ENCODE measurements at places on chromosomes 5 and 9.

DNA sequence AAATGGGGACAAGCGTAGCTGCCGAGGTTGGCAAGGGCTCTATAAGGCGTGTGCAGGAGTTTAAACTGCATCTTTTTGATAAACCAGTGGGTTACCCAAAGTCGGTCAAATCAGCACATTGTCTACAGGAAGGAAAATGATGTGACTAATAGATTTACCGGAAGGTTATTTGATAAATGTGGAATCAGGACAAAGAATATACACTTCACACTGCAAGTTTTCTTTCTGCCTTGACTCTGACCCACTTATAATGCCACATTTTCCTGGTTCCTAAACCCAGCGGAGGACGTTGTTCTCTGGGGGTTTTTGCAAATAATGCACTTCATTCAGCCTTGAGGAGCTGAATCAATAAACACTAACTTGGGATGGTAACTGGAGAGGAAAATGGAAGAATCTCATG, 76.8 kb downstream of the TTLL11 start:
- no peak for DNase-seq

GRCh38 chr9:29701559-29701958, 2128.3 kb upstream of the C9orf72 start:
- DNase-seq = no peak

GRCh38 chr9:95836072-95836471, 39.4 kb upstream of the ERCC6L2 start:
- DNase-seq = no peak

DNA sequence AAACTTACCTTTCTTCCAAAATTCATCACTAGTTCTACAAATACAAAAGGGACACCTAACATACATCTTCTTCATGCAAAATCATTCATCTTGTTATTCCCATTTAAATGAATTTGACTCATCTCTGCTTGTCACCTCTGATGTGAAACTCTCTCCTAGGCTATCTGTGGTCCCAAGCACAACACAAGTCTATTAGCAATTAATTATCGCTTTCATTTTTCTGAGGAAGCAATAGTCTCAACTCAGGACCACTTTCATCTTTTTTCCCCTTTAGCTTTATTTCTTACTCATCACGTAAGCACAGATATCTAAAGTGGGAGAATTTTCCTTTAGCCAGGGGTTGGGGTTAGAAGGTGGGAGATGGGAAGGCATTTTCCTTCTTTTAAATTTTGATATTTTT, 131.9 kb downstream of the ST8SIA4 start:
- no peak for DNase-seq

GRCh38 chr9:122307925-122308324, 43.2 kb downstream of the MRRF start:
- DNase-seq = no peak

DNA sequence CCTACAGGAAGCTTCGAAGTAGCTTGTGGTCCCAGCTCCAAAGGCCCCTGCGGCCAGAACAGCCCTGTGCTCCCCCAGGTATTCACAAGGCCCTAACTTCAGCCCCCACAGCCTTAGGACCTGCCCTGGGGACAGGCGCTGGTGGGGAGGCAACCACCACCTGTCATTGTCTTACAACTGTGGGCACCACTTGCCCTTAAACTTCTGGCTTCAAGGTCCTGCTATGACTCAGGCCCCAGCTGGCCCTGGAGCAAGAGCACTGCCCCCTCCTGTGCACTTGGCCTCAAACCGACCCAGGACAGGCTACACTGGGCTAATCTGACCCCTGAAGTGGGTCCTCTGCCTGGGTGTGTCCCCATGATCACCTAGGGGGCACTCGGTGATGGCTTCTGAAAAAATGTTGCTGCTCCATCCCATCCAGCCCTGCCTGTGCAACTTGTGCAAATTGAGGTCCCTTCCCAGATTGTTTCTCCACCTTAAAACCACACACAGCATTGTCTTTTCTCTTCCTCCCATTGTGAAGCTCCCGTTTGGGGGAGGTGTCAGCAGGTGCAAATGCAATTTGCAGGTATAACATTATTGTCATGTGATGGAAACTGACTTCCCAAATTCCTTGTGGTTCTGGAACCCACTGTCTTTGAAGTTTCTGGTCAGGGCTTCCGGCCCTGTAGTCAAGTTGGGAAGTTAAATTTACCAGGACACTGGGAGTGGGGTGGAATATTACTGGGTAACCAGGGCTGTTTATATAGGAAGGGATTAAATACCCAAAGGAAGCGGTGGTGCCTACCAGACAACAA, 1.1 kb upstream of the PROB1 start:
- DNase-seq = no peak

DNA sequence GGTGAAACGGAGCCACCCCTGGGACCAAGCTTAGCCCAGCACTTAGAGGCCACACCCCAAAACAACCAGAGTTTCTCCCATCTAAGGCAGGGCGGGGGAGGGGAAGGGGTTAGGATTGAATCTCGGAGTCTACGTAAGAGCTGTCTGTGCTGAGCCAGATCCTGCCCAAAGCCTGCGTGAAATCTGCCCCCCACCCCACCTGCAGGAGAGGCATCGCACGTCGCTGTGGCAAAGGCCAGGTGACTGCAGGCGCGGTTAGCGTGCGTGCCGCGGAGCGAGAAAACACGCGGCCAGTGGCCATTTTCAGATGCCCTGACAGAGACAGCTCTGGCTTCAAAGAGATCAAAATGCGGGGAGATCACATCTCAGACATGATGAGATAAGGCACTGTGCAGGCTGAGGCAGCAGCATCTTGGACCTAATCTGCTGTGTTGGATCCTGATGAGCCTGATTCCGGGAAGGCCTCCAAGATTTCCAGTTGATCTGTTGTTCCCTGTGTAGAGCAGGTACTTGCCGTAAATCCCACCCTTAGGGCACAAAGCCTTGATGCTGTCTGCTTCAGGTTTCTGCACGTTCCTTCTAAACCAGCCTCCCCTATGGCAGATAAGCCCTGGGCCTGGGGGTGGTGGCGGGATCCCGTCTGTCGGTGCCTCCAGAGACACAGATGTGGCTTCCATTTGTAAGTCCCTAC, 2.5 kb upstream of the QSOX2 start:
- peak; percentile 51 for DNase-seq

DNA sequence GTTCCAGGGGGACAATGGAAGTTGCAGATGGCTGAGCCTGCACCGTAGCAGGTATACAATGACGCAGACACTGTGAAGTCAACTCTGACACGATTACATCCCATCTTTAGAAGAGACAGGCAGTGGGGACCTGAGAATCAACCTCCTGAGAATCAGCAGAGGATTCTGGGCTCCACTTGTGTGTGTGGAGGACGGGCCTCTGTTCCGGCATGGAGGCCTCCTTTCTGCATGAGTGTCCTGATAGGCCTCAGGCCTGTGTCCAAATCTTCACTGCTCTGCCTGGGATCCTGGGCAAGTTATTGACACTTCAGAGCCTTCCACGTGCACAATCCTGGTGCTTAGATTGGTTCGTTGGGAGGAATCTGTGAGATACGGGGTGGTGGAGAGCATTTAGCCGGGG, 151.2 kb upstream of the COL5A1 start:
- no peak for DNase-seq

DNA sequence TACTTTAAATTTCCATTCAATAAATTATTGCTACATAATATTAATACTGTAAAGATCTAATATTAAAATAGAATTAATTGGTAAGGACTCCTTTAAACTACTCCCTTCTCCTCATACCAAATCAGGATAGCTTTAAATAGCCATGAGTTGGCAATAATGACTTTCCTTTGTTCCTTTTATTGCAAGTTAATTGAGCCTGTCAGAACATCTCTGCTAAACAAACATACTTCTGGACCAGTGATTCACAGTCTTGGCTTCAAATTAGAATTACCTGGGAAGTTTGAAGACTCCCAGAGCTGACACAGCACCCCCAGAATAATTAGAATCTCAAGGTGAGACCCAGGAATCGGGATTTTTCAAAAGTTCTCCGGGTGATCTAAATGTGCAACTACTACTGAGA, 18.7 kb downstream of the C5orf58 start:
- DNase-seq = no peak

GRCh38 chr9:122213589-122214413, 15.0 kb downstream of the LHX6 start:
- peak; percentile 60 for DNase-seq

- DNase-seq = no peak
These were observed 242.5 kb downstream of the SEC61B start for GRCh38 chr9:99464568-99464967.

DNA sequence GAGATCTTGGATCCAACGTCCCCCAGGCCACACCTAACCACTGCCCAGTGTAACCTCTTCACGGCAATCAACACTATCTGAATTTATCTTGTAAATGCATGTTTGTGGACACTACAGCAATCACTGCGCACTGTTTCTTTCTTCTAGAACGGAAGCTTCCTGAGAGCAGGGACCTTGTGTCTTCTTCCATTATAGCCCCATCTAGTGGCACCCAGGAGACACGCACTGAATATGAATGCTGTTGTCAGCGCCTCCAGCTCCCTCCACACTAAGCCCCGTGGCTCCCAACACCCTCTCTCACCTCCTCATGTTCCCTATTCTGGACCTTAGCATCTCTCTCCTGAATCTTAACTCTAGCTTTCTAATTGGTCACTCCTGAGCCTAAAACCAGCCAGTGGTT, 72.7 kb downstream of the SMIM23 start:
- DNase-seq = no peak

- DNase-seq = peak; percentile 49
These were observed 55.0 kb upstream of the APC start for GRCh38 chr5:112682621-112683061.

DNA sequence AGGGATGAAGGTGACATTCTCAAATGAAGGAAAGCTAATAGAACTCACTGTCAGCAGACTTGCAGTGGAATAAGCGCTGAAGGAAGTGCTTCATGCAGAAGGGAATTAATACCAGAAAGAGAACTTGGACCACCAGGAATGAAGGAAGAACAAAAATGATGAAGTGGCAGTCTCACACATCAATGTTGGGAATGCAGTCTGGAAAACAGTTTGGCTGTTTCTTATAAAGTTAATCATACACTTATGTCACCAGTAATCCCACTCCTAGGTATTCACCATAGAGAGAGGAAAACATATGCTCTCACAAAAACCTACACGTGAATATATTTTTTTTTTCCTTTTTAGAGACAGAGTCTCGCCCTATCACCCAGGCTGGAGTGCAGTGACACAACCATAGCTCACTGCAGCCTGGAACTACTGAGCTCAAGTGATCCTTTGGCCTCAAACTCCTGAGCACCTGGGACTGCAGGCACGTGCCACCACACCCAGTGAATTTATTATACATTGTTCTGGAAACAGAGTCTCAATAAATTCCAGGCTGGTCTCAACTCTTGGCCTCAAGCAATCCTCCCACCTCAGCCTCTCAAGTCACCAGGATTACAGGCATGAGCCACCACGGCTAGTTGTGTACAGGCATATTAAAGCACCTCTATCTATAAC, 81.2 kb downstream of the ROR2 start:
- no peak for DNase-seq

- no peak for DNase-seq
These were observed 27.1 kb downstream of the UBE2QL1 start for GRCh38 chr5:6475626-6476312.

DNA sequence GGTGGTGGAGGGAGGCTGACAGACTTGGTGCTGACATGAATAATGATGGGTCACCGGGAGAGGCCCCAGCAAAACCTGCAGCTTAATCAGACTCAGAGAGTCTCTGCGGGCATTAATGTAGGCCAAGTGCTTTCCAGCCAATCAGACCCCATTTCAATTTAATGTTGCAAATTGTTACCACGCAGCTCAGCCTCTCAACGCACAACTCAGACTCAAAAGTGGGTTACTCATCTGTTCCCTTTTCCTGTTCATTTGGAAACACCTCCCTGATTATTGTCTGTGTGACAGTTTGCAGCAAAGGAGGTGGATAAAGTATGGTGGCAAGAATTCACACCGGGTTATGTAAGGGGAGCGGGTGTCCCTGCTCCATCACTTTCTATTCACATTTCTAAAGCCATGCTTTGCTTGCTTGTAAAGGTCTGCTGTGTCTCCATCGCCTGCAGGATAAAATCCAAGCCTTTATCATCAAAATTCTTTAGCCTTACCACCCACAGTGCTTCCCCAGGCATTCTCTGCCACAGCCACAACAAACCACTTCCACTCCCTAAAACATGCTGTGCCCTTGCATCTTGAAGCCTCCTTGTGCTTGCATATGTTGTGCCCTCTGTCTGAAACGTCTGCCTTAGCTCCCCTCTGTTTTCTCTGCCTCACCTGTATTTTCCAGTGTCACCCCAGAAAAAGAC, 156.5 kb downstream of the ASTN2 start:
- DNase-seq = no peak

DNA sequence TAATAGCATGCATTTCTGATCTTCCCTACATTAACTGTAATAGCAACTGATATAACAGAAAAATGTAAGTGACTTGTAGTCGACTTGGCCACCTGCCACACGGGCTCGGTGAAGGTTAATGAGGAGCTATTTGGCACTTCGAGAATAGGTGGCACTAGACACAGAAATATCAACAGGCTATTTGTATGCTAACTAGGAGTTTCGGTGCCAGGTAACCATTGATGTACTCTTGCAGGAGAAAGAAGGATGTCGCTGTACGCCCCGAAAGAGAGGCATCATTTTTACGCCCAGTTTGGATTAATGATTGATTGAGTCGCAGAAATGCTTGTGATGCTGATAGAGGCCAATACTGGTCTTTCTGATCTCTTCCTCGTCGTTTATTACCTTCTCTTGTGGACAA, 516 bp upstream of the DMRT2 start:
- DNase-seq = no peak

DNA sequence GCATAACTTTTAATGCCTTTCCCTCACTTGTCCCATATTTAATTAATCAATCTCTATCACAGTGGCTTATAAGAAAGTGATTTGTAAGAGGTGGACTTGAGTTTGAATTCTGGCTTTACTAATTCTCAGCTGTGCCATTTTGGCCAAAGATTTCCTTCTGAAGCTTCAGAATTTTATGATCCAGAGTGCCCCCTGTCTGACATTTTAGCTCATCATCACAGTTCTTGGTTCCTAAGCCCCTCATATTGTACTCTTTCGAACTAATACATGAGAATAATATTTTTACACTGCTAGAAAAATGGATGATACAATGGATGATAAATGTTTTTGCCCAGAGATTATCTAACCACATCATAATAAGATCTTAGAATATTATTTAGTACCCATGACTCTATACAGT, 1014.1 kb downstream of the PTPRD start:
- no peak for DNase-seq

GRCh38 chr5:129051283-129051682, 43.3 kb upstream of the ISOC1 start:
- no peak for DNase-seq

DNA sequence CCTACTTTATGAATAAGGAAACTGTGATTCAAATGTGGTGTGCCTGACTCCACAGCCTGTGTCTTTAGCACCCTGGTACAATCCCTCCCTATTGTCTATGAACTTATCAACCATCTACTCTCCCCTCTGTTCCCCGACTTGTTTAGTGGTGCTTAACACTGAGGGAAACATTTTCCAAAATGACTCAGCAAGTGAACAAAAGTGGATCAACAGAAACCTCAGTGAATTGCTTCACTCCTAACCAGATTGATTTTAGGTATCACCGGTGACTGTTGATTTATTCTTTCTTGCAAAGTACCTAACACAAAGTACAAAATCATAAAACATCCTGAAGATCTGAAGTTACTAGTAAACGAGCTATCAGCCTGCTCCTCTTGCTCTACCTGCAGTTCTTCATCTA, 42.1 kb upstream of the RAPGEF6 start:
- no peak for DNase-seq

All from trophoblast cell (in vitro differentiated cells and primary cell).